ENCODE measurements at places on chromosomes 13 and 19.

DNA sequence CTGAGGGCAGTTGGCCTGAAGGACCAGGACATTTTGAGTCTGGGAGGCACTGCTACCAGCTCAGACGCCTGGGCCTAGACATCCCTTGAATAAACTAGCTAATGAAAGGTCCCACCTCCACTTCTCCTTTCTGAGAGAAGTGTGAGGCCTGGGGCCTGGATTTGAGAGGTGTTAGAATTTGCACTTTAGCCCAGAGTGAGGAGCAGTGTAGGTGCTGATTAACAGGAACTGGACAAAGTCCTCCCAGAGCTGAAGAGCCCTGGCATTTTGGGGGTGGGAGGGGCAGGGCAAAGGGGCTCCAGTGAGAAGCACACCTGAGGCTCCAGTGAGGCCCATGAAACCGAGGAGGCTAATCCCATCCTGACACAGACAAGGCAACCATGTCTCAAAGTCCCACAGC, 15.2 kb upstream of the SLC1A5 start:
- DNase-seq, result no peak

DNA sequence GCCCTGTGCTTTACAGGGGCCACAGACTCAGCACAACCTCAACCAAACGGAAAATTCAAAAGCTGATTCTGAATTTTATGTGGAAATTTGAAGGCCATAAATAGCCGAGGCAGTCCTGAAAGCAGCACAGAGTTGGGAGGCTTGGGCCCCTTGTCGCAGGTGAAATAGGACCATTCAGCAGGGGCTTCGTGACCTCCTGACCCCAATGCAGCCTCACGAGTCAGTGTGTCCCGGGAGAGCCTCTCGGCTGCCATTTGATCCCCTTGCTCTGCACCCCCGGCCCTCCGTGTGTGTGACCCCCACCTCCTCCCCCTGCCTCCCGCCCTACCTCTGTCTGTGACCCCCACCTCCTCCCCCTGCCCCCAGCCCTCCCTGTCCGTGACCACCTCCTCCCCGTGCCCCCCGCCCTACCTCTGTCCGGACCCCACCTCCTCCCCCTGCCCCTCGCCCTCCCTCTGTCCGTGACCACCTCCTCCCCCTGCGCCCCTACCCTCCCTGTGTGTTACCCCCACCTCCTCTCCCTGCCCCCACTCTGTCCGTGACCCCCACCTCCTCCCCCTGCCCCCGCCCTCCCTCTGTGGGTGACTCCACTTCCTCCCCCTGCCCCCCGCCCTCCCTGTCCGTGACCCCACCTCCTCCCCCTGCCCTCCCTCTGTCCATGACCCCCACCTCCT, 41.7 kb upstream of the TFDP1 start:
- no peak for DNase-seq

DNA sequence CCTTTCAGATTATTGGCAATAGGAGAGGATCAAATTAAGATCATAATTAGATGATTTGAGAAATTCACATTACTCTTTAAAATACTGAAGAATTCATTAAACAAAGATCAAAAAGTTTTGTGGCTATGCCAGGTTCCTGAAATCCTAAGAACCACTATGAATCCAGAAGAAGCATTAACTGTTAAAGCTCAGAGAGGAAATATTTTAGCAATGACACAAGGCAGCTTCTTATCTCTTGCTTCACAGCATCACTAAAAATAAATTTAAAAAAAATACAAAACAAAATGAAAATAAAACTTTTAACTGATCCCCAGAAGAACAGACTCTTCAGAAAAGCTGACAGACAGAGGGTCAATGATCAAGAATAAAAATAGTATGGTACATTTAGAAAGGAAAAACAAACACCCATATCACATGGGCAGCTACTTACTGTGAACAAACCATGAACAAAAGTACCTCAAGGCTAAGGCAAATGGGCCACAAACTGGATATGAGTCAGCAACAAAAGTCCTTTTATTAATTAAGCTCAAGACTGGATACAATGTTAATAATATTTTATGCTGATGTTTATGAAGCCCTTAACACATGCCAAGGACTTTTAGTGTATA, 19.6 kb downstream of the RNF6 start:
- DNase-seq, result no peak

GRCh38 chr13:49495783-49496762, at the start of gene PHF11:
Gene PHF11, plus strand, starts transcription at chr13:49495953. Its CDS starts 49 bp downstream, at chr13:49496002.
- DNase-seq, result peak; percentile 70

DNA sequence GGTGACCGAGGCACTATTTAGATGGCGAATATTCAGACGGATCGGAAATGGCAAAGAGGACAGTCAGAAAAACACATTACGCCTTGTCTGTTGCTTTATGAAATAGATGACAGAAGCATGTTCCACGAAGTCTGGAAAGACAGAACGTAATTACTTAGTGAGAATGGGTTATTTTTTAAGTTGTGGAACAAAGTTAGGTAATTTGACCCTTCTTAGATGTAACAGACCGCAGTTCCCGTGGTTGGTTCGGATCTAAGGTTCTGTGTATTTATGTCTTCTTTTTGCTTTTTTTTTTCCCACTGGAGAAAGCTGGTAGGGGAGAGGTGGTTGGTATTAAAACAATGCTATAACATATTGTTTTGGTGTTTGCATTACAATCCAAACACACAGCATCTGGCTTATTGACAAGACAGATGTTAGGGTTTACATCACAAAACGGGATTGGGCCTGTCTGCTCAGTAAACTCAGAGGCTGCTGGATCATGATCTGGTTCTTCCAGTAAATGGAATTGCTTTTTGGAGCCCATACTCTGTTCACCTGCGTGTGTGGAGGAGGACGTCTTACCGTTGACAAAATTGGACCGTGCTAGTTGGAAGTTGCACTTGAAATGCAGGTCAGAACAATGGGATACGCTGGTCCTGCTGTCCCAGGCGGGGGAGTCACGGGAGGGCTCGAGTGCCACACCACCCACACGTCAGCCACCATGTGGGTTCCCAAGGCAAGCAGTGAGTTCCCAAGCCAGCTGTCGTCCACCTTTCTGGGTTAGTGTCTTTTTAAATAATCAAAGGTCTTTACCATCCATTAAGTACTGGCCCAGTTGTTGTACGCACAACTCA, 13.8 kb downstream of the ATP11A start:
- DNase-seq, result no peak

DNA sequence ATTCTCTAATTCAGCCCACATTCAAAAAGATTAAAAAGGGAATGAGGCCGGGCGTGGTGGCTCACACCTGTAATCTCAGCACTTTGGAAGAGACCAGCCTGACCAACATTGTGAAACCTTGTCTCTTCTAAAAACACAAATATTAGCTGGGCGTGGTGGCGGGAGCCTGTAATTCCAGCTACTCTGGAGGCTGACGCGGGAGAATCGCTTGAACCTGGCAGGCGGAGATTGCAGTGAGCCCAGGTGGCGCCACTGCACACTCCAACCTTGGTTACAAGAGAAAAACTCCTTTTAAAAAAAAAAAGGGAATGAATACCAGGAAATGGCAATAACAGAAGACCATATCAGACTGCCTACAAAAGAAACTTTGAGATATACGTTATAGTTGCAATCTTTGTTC, 1244.5 kb downstream of the PCDH9 start:
- DNase-seq, result no peak

GRCh38 chr19:40264314-40265054, 20.7 kb downstream of the AKT2 start:
- no peak for DNase-seq

GRCh38 chr13:51608857-51609406, 24.7 kb downstream of the WDFY2 start:
- no peak for DNase-seq

DNA sequence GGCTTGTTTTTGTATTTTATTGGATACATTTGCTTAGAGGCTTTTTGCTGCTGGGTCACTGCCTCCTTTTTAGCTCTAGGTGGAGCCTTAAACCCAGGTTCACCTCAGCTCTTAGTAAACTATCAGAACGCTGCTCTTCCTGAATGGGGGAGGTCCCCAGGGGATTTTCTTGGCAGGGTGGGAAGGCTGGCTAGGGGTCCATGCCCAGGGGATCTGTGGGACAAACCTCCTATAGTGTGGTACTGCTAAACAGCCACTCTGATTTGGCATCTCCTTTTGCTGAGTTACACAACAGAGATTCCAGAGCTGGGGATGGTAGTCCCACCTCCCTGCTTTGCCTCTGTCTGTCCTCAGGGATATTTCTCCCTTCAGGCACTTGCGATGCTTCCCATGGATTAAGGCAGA, 204.9 kb downstream of the ZIC5 start:
- no peak for DNase-seq

DNA sequence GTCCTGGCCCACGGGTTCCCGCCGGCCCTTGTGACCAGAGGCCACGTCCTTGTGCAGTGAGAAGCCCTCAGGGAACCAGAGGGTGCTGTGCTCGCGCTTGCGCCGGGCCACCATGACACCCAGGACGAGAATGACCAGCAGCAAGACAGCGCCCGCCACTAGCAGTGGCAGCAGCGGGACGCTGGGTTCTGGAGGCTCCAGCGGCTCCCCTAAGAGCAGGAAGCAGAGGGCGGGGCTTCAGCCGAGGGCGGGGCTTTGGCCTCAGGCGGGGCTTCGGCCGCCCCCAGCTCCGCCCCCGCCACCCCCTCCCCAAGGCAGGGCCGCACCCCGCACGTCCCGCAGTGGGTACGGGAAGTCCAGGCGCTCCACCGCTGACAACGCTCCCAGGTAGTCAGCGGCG, 30.4 kb downstream of the NOTCH3 start:
- DNase-seq, result no peak

GRCh38 chr13:20350819-20351218, 118.7 kb upstream of the GJB6 start:
- DNase-seq, result no peak

GRCh38 chr13:87259479-87260083, 411.6 kb upstream of the SLITRK5 start:
- DNase-seq, result no peak

- no peak for DNase-seq
Observed at GRCh38 chr13:73631411-73631810, 502.8 kb downstream of the KLF12 start.

DNA sequence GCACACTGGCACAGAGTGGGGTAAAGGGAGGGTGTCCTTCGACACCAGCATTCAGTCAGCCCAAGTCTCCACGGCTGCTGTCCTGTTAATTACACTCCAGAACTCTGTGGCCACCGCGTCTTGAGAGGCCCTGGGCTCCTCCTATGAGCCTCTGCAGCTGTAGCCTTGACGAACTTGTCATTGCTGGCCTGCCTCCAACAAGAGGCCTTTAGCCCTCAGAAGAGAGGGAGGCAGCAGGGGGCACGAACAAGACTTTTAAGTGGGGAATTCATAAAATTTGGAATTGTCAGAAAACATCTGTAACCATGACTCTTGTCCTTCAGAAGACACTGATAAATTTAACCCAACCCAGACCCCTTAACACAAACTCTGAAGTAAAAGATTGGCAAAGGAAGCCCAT, 241.9 kb downstream of the UQCRFS1 start:
- no peak for DNase-seq

DNA sequence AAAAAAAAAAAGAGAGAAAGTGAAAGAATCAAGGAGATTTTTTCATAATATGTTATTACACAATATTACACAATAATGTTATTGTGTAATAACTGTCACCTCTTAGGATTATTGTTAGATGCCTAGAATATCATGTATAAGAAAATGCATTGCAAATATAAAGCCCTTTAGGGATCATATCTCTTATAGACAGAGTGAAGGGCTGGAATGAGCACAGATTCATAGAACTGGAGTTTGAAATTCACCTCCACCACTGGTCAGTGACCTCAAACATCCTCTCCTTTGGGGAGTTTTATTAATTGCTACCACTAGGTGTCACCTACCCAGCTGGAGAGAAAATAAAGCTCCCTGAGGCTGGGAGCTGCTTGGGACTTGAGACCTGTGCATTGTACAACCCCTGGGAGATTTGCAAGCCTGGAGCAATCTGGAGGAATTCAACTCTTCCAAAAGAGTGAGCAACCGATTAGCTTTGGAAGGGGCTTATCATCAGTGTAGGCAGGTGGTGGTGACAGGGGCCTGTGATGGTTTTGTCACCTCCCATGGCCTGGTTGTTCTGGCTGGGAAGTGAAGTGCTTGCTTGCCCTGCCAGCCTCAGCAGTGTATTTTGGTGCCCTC, 30.3 kb upstream of the FRY start:
- DNase-seq, result no peak

GRCh38 chr19:43910884-43911283, 24.2 kb downstream of the ZNF45 start:
- no peak for DNase-seq

GRCh38 chr19:23817519-23817918, 58.8 kb upstream of the ZNF681 start:
- no peak for DNase-seq

GRCh38 chr19:5988517-5989387, 10.8 kb upstream of the RANBP3 start:
- no peak for DNase-seq

GRCh38 chr13:21719463-21719862, 48.6 kb downstream of the FGF9 start:
- no peak for DNase-seq

GRCh38 chr13:79678100-79678499, 197.1 kb downstream of the NDFIP2 start:
- DNase-seq, result no peak

DNA sequence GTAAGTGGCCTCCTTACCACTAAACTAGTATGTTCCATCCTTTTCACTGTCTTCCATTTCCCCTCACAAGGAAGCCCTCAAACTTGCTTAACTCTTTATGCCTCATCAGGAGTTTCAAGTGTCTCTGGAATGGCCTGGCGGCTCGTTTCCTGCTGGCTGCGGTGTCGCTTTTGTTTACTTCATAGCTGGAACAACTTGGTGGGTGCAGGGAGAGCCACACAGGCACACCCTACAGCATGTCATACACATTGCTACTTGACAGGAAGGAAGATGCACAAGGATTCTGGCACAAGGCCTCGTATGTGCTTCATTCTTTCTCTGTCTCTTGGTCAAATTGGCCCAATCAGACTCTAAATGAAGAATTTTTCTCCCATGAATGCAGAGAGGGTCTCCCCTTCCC, 488.3 kb downstream of the FOXO1 start:
- no peak for DNase-seq

GRCh38 chr19:50500753-50501151, 10.2 kb downstream of the JOSD2 start:
- no peak for DNase-seq

GRCh38 chr13:24081387-24081786, 79.1 kb upstream of the SPATA13 start:
- no peak for DNase-seq

DNA sequence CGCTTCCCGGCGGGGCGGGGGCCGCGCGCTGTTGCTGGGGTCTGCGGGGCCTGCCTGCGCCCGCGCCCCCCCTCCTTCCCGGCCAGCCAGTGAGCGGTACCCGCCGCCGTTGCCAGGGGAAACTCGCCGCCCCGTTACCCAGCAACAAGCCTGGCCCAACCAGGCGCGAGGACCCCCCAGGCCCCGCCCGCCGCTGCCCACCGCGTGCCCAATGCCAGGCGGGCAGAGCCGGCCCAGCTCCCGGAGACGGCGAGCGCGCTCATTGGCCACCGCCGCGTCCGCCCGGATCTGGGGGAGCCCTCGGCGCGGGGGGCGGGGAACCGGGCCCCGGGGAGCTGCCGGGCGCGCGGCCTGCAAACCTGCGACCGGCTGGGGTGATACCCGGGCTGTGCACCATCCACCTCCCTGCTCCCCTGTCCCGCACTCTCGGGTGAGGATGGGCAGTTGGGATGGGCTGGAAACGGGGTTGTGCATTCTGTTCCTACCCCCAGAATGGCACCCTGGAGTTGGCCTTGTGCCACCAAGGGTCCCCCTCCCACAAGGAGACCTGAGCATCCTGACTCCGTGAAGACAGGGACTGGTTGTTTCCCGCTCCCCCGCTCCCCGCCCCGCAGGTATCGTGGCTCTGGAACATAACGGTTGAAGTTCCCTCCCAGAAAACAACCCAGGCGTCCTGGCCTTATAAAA, 8.8 kb upstream of the BBC3 start:
- DNase-seq, result no peak

Data from putamen (tissue), 1 donor.